ENCODE measurements at places on chromosomes 5 and 9.

DNA sequence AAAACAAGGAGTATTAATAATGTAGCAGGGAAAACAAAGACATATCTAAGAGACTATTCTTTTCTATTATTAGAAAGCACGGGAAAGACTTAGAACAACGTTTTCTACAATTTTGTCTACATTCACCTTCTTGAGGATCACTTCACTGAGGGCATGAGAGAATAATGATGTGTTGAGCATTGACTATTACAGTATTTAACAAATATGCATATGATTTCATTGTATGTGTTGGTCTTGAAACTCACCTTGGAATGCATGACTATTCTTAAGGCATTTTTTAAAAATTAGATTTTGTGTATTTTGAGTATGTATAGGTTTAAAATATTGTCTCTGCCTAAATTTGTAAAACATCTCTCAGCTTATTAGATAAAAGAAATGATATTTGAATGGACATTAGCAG is 1.2 kb downstream of the FSD1L start:
- DNase-seq = no peak

GRCh38 chr5:45440466-45440865 is 255.7 kb downstream of the HCN1 start:
- DNase-seq = no peak

GRCh38 chr5:138701678-138702077 is 51.5 kb upstream of the CTNNA1 start:
- no peak for DNase-seq

DNA sequence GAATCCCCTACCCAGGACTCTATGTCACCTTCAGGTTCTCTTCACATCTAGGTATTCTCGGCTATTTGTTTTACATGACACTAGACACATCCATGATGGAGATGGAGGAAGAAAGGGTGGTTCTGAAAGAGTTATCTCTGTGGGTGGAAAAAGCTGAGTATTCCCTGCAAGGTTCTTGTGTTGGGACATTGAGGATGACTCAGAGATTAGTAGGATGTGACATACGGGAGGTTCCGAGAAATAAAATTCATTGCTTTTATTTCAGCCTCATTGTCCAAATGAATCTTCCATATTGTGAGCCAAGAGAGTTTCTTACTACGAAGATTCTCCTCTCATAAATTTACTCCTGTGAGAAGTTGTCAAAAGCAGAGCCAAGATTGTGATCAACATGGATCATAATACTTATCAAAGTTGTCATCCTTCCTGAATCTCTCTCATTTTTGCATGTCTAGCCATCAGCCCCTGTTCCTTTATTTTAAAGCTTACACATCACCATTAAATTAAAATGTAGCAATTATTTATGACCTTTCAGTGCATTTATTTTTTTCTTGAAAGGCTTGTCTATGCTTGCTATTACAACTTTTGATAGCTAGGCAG is 370.0 kb downstream of the PSAT1 start:
- no peak for DNase-seq

All from GM04504 (cell line).